ENCODE measurements at places on chromosomes 2 and 18.

DNA sequence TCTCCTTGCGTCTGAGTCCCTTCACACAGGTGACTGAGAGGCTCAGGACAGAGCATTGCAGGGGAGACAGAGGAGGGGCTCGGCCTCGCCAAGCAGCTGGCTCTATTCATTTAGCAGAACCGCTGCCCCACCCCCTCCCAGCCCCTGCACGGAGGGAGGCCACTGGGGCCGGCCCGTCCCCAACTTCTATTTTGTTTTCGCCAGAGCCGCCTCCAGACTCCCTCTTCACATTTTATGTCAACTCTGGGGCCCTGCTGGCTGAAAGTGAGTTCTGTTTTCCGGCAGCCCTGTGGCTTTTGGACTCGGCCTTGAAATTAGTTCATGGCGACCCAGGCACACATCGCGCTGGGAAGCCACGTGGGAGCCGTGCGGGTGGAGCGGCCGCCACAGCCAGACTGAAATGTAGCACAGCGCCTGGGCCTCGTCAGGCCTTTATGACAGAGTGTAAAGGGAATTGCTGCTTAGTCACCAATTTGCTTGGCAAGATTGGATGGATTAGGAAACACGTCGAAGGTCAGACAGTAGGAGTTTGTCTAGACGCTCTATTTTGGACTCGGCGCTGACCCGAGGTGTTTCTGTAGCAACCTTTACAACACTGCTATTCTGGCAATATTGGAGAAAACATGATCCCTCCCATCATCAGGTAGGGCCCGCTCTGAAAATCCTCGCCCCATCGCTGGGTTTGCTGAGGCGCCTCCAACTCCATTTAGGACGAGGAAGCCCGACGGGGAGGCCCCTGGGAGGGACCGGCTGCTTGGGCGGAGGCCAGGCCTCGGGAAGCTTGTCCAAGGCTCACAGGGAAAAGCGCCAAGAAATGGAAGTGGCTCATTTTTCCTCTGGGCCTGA is 90.7 kb upstream of the CTDP1 start:
- DNase-seq: no peak

DNA sequence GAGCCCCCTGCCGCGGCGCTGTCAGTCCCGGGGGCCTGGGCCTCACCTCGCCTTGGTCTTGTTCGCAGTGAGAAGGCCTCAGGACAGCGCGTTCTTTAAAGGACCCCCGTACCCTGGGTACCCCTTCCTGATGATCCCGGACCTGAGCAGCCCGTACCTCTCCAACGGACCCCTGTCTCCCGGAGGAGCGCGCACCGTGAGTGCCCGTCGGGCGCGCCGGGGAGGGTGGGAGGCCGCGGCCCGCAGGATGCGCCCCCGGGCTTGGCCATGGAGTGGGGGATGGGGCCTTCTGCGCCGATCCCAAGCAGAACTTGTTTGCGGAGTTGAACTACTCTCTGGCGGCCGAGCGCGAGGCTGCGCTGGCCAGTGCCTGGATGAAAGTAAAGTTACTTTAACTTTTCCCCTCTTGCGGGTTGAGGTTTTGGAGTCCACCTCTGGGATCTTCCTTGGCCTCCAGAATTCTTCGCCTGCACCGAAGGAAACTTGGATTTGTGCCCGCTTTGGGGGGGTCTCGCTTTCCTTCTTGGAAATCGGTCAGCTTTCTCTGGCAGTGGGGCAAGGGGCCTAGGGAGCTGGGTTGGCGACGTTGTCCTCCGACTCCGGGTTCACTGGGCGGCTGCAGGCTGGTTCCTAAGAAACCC is 1.2 kb downstream of the TCF7L1 start:
- no peak for DNase-seq

DNA sequence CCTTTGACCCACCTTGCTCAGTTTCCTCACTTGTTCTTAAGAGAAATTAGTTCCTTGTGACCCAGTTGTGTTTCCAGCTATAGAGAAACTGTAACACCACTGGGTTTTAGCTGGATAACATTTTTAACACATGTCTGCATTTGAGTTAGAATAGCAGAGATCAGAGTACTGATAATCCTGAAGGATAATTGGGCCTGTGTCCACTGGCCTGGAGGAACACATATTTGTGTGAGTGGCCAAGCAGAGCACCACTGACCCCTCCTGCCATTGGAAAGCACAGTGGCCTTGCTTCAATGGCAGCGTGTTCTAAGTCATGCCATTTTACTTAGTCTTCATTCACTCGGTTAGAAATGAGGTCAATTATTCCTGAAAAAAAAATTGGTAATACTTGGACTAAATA is 42.6 kb downstream of the PKP4 start:
- DNase-seq: no peak

- DNase-seq: no peak
These were observed 71.4 kb downstream of the HNMT start for GRCh38 chr2:138035608-138036217.

DNA sequence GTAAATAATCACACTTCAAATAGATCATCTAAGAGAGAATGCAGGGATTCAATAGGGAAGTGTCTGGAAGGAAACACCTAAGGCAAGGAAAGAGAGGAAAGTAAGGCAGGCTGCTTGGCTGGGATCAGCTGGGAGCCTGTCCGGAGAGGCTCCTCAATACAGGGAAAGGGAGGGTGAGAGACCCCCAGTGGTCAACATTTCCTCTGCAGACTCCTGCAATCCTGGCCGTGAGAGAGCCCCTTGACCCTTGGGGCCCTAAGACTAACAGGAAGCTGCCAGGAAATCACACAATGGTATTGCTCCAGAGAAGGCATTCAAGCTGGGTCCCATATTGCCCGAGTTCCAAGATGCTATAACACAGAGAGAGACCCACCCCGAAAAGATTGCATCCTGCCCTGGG is 549.4 kb downstream of the NYAP2 start:
- no peak for DNase-seq

DNA sequence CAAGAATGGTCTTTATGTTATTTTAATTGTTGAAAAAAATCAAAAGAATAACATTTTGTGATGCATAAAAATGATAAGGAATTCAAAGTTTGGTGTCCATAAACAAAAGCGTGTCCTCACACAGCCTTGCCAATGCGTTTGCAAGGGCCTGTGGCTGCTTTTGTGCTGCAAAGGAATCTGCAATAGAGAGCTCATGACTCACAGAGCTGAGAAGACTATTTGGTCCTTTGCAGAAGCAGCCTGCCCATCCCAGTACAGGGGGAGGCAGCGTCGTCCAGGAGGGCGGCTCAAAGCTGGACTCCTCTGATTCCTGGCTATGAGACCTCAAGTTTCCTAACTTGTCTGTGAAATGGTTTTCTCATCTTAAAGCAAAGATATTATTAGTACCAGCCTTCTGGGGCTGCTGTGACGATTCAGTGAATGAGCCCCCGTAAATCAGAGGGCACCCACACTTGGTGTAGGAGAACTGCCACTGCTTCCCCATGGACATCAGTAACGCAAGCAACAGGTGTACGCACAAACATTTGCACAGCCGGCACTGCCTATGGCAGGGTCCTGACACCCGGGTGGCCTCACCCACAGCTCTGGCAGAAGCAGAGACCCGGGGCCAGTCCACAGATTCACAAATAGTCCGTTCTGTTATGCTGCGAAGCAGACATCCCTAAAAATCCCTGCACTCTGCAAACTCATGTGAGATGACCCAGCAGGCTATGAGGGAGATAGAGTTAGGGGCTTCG is 70.6 kb upstream of the ASAP2 start:
- no peak for DNase-seq

DNA sequence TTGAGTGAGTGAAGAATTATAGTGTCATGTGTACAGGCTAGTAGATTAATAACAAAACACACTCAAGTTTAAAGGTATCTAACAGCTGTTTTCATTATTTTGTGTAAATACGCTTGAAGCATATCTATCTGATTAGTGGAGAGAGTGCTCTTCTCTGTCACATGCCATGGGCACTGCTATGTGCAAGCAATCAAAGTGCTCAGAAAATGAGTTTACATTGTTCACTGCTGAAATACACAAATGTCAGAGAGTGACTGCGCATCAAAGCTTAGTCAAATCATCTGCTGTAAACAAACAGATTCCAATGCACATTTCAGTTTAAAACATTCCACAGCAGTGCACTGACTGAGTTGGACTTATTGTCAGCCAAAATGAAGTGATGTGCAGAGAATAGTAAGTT is 423.4 kb downstream of the ZEB2 start:
- DNase-seq: no peak

- DNase-seq: no peak
These were observed 284.7 kb downstream of the DCC start for GRCh38 chr18:52624702-52625101.

DNA sequence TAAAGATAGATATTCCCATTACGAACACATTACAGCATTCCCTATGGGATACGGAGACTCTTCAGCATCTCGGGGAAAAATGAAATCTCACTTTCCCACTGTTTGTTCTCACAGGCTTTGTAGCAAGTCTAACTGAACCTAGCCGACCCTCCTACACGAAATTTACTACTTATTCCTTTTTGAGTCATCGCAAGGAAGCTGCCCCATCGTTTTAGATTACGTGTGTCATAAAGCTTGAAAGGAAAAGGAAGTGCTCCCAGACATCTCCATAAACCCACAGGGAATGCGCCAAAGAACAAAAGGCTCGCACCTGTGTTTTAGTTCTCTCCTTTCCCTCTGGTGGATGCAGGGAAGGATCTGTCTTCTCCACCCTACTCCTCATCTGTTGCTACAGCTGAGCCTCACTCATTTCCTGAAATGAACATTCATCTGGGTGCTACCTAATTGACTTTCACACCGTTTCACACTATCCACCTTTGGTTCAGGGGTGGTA is 76.2 kb upstream of the STK39 start:
- DNase-seq: no peak

DNA sequence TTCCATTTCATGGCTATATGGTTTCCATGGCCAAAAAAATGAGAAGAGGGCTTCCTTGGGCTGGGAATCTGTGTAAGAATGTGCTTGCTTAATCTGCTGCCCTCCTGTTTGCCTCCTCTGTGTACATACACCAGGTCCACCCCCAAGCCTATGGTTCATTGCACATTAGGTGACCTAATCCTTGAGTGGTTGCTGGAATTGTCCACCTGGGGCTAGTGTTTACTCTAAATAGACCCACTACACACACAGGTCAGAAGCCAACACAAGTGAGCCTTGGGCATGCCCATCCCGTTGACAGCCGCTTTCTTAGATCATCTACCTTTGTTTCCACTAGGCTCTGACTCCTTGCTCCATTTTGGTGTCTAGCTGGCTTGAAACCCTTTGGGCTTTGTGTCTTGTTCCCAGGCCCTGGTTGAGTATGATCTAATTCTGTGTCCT is 59.2 kb upstream of the ATL2 start:
- DNase-seq: no peak

DNA sequence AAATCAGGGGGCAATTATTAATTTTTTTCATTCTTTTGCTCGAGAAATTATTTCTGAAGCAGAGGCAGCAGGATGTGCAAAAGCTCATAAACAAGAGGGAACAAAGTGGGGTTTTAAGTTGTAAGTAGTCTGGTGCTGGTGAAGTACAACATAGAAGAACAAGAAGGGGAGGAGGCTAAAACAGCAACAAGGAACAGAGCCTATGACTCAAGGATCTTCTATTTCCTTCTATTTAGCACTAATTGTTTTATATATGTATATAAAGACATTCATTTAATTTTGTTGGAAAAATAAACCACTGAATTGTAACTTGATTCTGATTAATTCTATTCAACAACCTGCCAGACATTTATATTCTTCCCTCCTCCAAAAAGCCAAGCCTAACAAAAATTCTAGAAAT is 35.0 kb downstream of the YES1 start:
- no peak for DNase-seq

GRCh38 chr2:96213379-96213778 is 4.8 kb upstream of the STARD7 start:
- no peak for DNase-seq

DNA sequence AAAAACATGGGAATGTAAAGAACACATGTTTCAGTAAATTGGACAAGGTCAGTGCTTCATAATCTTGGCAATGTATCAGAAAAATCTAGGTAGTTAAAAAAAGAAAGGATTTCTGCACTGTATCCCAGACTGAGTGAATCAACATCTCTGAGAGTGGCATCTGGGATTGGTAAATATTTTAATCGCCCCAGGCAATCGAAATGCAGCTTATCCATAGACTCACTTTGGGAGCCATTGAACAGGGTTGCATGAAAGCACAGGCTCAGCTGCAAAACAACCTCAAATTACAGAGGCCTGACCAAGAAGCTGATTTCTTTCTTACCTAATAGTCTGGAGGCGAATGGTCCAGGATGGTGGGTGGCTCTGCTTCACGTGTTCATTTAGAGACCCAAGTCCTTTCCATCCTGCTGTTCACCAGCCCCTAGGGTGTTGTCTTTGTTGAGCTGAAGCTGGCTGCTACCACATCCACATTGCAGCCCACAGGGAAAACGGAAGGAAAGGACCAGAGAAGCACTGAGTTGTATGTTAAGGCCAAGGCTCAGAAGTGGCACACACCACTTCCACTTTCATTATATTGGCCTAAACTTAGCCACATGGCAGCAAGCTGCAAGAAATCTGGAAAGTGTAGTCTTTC is 59.0 kb downstream of the MOGAT1 start:
- DNase-seq: no peak

DNA sequence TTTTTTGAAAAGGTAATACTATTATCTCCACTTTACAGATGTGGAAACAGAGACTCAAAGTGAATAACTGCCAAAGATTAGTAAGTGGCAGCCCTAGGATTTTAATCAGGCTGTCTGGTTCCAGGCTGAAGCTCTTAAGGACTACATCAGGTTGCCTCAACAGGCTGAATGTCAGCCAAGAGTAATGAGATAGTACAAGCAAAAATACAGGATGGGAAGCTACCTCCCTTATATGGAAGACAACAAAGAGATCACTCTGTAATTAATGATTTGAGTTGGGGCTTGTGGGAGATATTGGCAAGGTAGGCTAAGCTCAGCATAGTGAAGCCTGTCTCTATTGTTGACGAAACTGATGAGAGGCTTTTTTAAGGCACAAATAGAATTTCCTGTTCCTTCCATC is 323.1 kb downstream of the KCNJ3 start:
- no peak for DNase-seq

GRCh38 chr2:209424199-209424701 is 403 bp downstream of the MAP2 start:
- DNase-seq: no peak

Measured in stimulated activated CD4-positive, alpha-beta T cell treated with anti-CD3 and anti-CD28 coated beads, Interleukin-12 subunit alpha, Interleukin-12 subunit beta, amount 100 ng/mL, for 24 hours (primary cell).